ENCODE measurements at places on chromosomes 6 and 20. TPM values are rescaled to one million over a fixed set of nuclear protein-coding genes. Genes with fewer than 3 reads are reported as not detected.

Gene PRELID3B
- total RNA-seq: 53.6 TPM

Gene ECI2
- 94.7 TPM for total RNA-seq

Gene TUBB2A
- total RNA-seq: 44.1 TPM

Gene CD24
- 1.1 TPM for total RNA-seq

Gene TFEB
- 1.5 TPM for total RNA-seq

Gene TMEM200A
- total RNA-seq: 31.3 TPM

Gene CENPQ
- total RNA-seq: 1.8 TPM

Gene XKR7
- total RNA-seq: not detected

Gene KHDRBS2
- not detected for total RNA-seq

Gene REM1
- total RNA-seq: not detected

Gene MOXD1
- 71.6 TPM for total RNA-seq

Gene C20orf204
- 0.60 TPM for total RNA-seq

Gene PMEPA1
- 0.94 TPM for total RNA-seq

Gene SLC24A3
- not detected for total RNA-seq

Gene IPCEF1
- 0.47 TPM for total RNA-seq
